ENCODE measurements at places on chromosomes 3 and 15.

- no peak for DNase-seq
Measured at GRCh38 chr15:63358241-63359029, 23.2 kb downstream of the CA12 start.

DNA sequence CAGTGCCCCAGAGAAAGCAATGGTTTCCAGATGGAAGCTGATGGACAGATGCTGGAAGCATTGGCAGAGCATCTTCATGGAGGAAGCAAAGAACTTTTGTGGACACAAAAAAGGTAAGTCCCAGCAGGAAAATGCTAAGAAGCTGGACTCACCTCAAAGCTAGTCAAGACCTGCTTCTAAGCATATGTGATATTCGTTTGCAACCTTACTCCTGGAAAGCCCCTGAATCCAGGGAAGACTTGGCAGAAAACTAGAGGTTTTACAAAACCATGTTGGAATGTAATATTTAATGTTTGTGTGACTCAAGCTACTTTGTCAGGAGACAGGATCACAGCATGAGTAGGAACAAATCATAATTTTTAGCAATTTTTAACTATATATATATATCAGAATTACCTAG lies 288.2 kb downstream of the BCHE start:
- DNase-seq: no peak

GRCh38 chr3:170869239-170869590 lies 780 bp downstream of the RPL22L1 start:
- no peak for DNase-seq

- no peak for DNase-seq
Measured at GRCh38 chr3:194475978-194476377, 10.8 kb downstream of the ATP13A3 start.

- DNase-seq: no peak
Measured at GRCh38 chr3:37961622-37962431, 28.8 kb upstream of the VILL start.

DNA sequence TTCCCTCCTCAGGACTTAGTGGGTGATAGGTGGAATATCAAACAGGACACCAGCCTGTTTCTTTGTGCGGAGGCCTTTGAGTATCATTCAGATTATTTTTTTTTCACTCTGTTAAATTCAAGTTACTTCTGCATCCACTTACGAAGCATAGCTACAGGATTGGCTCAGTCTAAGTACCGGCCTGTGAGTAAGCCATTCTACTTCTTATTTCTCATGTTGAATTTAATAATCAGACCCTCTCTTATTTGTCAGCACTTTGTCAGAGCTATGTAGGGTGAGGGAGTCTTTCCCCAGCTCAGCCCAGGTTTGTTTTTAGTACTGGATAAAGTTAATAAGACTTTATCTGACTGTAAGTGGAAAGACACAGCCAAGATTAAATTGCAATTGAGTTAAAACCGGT lies 54.7 kb downstream of the ITPR1 start:
- DNase-seq: no peak

GRCh38 chr3:44110648-44111047 lies 131.0 kb upstream of the TOPAZ1 start:
- DNase-seq: no peak

DNA sequence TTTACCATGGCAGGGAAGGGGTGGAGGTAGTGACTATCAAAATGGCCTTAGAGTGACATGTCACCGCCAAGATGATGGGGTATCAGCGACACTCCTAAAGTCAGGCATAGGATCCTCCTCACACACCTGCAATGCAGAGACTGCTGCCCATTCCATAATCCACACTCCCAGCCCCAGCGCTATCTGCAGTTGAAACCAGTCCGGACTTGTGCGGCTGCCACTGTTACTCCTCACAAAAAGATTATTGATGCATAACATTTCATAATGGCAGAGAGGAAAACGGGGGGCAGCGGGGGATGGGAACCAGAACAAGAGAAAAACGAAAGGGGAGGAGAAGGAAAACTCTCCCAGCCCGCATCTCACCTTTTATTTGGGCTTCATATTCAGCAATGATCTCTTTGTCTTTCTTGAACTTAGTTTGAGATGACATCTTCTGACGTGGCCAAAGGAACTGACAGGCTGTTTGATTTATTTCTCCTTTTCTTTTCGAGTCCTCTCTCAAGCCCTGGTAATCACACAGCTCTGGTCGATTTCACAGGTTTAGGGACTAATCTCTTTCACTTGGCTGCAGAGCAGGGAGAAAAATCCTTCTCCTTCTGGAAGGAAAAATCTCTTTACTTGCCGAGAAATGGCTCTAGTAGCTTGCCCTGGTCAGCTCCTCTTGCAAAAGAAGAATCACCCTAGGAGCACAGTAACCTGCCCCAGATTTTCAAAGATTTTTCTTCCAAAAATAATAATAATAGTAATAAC lies 749 bp downstream of the SRGAP3 start:
- no peak for DNase-seq

GRCh38 chr15:101326462-101327146 lies 31.6 kb upstream of the SNRPA1 start:
- no peak for DNase-seq

GRCh38 chr3:139574026-139574947 lies 34.7 kb upstream of the RBP1 start:
- DNase-seq: no peak

DNA sequence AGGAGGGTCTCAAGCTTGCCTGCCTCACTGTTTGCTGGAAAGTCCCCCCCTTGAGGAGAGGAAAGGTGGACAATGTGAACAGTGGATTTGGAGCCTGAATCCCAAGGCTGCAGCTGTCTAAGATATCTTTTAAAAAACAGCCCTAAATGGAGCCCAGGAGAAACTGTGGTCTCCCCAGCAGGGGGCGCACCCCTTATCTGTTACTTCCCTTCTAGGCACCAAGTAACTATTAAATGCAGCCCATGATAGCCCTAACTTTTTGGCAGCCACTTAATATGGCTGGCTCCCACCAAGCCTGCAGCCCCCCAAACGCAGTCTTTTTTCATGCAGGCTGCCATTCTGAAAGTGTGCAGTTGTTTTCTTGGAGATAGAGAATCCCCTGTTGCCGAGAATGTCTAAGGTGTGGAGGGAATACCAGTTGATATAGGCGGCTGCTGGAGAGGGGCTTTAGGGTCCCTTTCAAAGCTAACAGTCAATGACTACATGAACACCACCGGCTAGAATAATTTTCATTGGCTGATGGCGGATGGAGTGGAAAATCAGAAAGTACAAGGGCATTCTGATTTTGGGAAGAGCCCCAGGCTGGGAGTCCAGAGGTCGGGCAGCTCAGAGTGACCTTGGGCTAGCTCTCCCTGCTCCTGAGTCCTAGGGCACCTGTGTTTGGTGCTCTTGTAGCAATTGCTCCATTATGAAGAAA lies 1.3 kb downstream of the RHCG start:
- no peak for DNase-seq

GRCh38 chr3:33428734-33429133 lies 11.5 kb downstream of the UBP1 start:
- DNase-seq: no peak

- DNase-seq: no peak
Measured at GRCh38 chr3:107208796-107209195, 168.4 kb upstream of the CCDC54 start.

GRCh38 chr15:81111510-81112470 lies 22.3 kb upstream of the CFAP161 start:
- no peak for DNase-seq

DNA sequence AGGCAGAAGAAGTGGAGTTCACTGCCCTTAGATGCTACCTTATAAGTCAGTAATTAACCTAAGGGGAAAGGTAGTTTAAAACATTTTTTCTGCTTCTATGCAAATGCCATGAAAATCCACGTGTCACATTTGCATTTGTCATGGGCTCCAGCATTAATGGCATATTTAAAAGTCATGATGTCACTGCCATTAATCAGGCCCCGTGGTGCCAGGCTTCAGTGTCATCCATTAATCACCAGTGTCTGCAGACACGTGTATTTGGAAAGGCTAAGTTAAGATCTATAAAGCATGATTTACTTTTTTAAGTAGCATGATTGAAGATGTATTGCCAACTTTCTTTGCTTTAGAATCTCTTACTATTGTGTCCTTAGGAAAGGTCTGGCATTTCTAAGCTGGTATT lies 857.8 kb downstream of the TUSC7 start:
- DNase-seq: no peak

DNA sequence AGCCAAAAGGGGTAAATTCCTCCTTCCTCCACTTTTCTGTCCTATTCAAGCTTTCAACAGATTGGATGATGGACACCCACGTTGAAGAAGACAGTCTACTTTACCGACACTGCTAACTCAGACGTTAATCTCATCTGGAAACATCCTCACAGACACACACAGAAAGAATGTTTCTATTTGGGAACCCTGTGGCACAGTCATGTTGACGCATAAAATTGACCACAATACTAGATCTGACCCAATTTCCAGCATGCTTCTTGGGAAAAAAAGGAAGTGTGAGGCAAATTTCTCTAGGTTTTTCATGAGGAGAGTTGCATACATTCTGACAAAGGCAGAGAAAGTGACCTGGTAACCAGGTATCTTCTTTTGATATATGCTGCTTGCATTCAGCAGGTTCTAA lies 594.1 kb downstream of the FGF12 start:
- no peak for DNase-seq

DNA sequence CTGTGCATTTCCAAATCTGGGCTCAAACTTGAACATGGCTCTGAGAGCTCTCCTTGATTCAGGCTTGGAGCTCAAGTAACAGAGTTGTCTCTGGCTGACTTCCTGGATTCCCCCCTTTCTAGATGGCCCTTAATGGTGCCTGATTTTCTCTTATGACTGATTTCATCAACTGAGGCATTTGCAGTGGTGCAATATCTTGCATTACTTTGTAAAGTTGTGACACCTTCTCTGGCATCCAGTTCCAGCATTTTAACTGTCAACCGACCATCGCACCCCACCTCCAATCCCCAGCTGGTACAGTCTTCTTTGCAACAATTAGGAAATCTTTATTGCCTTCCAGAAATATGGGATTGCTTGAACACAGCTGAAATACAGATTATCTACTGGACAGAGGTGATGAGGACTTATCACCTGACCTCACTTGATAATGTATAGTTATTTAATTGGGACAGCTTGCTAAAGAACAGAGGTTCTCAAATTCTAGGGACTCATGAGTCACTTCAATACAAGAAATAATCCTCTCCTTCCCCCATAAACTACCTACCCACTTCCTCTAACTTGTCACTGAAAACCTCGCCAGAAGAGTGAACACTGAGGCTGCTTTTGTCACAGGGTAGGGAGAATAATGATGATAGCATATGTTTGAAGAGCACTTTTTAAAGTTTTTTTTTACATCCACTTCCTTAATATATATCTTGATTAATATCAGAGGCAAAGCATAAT lies 41.8 kb downstream of the FILIP1L start:
- DNase-seq: no peak

DNA sequence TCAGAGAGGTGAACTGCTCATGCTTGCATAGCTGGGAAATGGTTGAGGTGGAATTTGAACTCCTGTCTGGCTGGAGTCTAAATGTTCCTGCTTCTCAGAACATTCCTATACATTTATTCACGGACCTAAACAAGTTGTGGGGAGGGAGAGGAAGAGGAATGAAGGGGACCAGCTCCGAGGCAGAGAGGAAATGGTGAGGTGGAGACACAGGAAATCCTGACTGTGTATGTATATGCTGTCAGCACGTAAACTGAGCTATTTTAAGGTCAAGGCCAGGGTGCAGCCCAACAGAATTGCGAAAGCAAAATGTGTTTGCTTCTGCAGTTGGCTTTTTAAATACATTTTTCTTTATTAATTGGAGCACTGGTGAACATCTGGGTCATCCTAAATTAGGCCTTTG lies 74.1 kb upstream of the POMGNT2 start:
- DNase-seq: peak; percentile 21

DNA sequence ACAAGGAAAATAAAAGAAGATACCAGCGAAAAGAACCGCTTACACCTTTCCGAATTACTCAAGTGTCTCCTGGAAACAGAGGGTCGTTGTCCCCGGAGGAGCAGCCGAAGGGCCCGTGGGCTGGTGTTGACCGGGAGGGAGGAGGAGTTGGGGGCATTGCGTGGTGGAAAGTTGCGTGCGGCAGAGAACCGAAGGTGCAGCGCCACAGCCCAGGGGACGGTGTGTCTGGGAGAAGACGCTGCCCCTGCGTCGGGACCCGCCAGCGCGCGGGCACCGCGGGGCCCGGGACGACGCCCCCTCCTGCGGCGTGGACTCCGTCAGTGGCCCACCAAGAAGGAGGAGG lies 325 bp downstream of the ALCAM start:
- DNase-seq: peak; percentile 34

GRCh38 chr3:24096695-24097290 lies 151.7 kb downstream of the NR1D2 start:
- DNase-seq: no peak

DNA sequence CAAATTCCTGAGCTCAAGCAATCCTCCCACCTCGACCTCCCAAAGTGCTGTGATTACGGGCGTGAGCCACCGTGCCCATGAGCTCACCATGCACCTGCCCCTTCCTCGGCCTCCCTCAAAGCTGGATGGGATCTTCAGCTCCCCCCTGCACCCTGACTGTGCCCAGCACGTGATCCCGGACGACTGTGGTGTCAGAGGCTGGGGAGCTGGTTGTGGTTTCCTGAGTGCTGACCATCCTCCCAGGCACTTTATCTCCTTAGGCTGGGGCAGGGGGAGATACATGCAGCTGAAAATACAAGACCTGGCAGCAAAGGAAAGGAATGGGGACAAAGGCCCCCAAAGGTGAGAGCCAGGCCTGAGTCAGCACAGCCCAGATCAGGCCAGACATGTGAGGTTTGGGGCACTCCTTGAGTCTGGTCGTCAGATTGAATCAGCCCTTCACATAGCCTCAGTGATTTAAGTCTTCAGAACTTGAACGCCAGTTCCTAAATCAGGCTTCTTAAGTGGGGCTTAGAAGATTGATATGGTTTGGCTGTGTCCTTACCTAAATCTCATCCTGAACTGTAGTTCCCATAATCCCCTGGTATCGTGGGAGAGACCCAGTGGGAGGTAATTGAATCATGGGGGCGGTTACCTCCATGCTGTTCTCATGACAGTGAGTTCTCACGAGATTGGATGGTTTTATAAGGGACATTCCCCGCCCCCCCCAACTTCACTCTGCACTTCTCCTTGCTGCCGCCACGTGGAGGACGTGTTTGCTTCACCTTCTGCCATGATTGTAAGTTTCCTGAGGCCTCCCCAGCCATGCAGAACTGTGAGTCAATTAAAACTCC lies 35.8 kb downstream of the PRKCD start:
- peak; percentile 61 for DNase-seq

DNA sequence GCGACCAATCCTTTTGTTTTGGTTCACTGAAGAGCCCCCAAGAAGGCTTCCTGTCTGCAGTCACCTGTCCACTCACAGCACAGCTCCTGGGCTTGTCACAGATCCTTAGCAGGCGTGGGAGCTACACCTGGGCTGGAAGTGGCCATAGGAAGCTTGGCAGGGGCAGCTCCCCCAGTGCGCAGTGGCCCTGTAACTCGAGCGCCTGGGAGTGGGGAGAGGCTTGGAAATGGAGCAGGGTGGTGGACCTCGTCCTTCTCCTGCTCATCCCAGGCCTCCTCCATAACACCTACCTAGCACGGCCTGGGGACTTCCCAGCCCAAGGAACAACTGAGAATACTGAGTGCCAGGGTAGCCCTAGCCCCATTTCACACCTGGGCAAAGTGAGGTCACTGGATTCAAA lies 19.3 kb upstream of the TGM5 start:
- DNase-seq: no peak

Measured in activated naive CD4-positive, alpha-beta T cell treated with Interleukin-2 at 50 U/mL for 16 hours (primary cell).